ENCODE measurements at places on chromosomes 13 and 19. TPM values are rescaled to one million over a fixed set of nuclear protein-coding genes. Genes with fewer than 3 reads are reported as not detected.

DNA sequence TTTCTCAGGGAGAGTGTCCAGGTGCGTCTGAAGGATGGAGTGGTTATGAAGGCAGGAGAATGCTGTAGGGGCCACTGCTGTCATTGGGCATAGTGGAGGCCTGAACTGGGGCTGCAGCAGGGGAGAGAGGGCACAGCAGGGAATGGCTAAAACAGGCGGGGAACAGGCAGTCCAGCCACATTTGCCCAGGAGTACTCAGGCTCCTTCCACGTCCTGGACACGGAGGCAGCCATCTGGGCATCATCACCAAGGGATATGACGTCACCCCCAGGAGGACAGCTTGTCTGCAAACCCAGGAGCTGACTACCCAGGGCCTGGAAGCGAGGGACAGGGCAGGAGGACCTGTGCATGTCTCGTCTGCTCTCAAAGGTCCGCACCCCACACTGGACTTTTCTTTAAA, 22.2 kb downstream of the VSTM2B start:
- H3K27ac ChIP-seq, result no peak overlapping the region
- DNase-seq, result no peak
- H3K4me1 ChIP-seq, result no peaks in the 10 kb centered on the region
- H3K36me3 ChIP-seq, result no peaks in the 10 kb centered on the region
- H3K4me3 ChIP-seq, result no peak overlapping the region
- 0 out of 2 replicates have a peak, but pooled peaks cover 2% of the 10 kb centered on the region for H3K27me3 ChIP-seq

GRCh38 chr19:4811328-4812131, 20.0 kb downstream of the TICAM1 start:
- no peaks in the 10 kb centered on the region for H3K36me3 ChIP-seq
- peak; percentile 48 for DNase-seq
- peaks cover 8% of the 10 kb centered on the region for H3K4me1 ChIP-seq
- no peak overlapping the region for H3K4me3 ChIP-seq
- H3K27me3 ChIP-seq, result no peaks in the 10 kb centered on the region

GRCh38 chr19:10173527-10173926, 21.2 kb downstream of the DNMT1 start:
- H3K4me1 ChIP-seq, result no peaks in the 10 kb centered on the region
- no peaks in the 10 kb centered on the region for H3K27me3 ChIP-seq
- no peak overlapping the region for H3K27ac ChIP-seq
- no peak for DNase-seq

DNA sequence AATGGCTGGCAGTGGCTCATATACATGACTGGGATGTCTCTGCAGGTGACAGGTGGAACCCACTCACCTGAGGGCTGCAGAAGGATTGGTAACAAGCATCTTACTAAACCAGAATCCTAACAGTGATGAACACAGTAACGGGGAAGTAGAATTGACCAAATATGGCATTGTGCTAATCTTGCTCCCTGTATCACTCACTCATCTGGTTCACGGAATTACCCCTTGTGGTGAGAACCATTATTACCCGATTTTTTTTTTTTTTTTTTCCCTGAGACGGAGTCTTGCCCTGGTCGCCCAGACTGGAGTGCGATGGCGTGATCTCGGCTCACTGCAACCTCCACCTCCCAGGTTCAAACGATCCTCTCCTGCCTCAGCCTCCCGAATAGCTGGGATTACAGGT, 69.5 kb downstream of the PTPRS start:
- H3K27me3 ChIP-seq, result no peaks in the 10 kb centered on the region
- DNase-seq, result no peak

GRCh38 chr19:41402010-41402409, 4.4 kb downstream of the BCKDHA start:
- no peak overlapping the region for H3K27ac ChIP-seq
- H3K4me3 ChIP-seq, result no peak overlapping the region
- peaks cover 5% of the 10 kb centered on the region for H3K36me3 ChIP-seq
- DNase-seq, result no peak

DNA sequence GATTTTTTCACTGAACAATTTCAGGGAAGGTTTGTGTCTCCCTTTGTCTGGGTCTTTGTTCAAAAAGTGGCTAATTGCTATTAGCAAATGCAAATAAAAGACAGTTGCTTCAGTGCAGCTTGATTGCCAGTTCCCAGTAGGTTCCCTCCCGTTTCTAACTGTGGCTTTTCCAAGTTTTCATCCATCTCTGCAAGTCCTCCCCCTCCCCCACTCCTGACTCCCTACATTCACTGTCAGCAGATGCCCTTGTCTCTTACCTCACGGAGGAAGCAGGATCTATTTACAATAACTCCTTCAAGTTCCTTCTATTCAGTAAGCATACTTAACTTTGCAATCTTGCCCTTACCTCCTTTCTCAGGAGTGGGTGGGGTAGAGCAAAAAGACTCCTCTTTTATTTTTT, 55.4 kb upstream of the SCEL start:
- no peaks in the 10 kb centered on the region for H3K4me1 ChIP-seq
- no peaks in the 10 kb centered on the region for H3K27me3 ChIP-seq
- H3K36me3 ChIP-seq, result no peaks in the 10 kb centered on the region
- no peak overlapping the region for H3K27ac ChIP-seq
- no peak for DNase-seq
- H3K4me3 ChIP-seq, result no peak overlapping the region

DNA sequence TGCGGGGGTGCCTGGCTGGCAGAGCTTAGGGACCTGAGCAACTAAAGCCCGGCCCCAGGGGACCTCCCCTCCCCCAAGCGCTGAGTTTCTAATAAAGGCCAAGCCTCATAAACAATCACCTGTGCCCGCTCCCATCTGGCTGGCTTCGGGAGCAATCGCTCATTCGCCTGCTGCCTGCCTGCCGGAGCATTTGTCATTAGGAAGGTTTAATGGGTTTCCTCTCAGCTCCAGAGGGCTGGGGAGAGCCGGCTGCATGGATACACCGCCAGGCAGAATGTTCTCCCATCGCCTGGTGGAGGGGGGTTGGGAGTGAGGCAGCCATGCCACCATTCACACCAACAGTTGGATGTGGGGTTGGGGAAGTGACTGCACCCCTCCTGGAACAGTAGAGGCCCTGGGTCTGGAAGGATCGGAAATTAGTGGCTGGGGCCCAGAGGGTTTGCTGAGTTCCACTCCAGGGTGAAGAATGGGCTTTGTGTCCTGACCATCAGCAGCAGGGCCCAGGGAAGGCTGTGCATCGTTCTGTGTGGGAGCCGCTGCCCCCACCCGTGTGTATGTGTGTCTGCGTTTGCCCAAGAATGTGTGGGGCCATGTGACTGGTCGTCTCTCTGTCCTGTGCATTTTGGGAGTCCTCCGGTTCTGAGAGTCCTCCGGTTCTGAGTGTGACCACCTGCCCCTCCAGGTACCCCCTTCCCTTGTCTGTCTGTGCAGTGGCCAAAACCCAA, 15.3 kb downstream of the PIN1 start:
- H3K27ac ChIP-seq, result no peak overlapping the region
- no peaks in the 10 kb centered on the region for H3K36me3 ChIP-seq
- no peak overlapping the region for H3K4me3 ChIP-seq
- H3K27me3 ChIP-seq, result no peaks in the 10 kb centered on the region
- DNase-seq, result no peak

GRCh38 chr19:18439025-18439909, 1.3 kb upstream of the ISYNA1 start:
- H3K4me1 ChIP-seq, result peaks cover 35% of the 10 kb centered on the region
- H3K27ac ChIP-seq, result peak overlapping the region; percentile 88
- H3K27me3 ChIP-seq, result no peaks in the 10 kb centered on the region
- H3K36me3 ChIP-seq, result no peaks in the 10 kb centered on the region
- no peak overlapping the region for H3K4me3 ChIP-seq

DNA sequence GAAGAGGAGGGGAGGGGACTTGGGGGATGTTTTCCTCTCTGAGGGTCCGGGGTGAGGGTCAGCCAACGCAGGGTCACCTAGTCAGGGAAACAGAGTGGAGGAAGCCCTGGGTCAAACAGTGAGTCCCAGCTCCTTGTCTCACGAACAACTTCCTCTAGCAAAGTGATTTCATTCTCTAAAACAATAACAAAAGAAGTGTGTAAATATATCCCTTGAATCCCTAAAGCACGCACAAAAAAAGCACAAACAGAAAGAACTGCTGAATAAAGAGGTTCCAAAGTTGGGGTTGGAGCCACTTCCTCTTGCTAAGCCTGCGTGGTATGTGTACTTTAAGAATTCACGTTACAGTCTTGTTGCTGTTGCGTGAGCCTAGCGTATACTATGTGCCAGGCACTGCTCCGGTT, 1.5 kb upstream of the C5AR2 start:
- no peaks in the 10 kb centered on the region for H3K4me1 ChIP-seq
- no peak overlapping the region for H3K27ac ChIP-seq
- no peaks in the 10 kb centered on the region for H3K36me3 ChIP-seq
- H3K27me3 ChIP-seq, result no peaks in the 10 kb centered on the region

- H3K36me3 ChIP-seq, result no peaks in the 10 kb centered on the region
- no peak overlapping the region for H3K4me3 ChIP-seq
- H3K27me3 ChIP-seq, result peaks cover 37% of the 10 kb centered on the region
- no peak overlapping the region for H3K27ac ChIP-seq
- DNase-seq, result no peak
- H3K4me1 ChIP-seq, result no peaks in the 10 kb centered on the region
These were observed 64.8 kb upstream of the KCTD15 start for GRCh38 chr19:33731881-33732280.

DNA sequence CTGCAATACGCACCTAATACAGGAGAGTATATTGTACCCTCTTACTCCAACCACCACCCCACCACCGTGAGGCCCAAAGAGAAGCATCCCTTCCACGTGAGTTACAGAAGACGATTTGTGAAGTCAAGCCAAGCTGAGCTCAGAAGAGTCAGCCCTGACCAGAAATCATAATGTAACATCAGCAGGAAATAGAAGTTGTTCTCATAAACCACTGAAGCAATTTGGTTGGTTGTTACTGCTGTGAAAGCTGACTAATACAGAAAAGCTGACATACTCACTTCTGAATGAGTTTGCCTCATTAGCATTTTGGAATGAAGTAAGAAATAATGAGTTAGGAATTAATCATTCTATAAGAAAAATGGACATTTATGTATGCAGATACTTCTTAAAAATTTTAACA, 749.4 kb upstream of the SLC10A2 start:
- H3K36me3 ChIP-seq, result no peaks in the 10 kb centered on the region
- H3K27ac ChIP-seq, result no peak overlapping the region
- H3K27me3 ChIP-seq, result no peaks in the 10 kb centered on the region
- no peaks in the 10 kb centered on the region for H3K4me1 ChIP-seq
- no peak for DNase-seq

DNA sequence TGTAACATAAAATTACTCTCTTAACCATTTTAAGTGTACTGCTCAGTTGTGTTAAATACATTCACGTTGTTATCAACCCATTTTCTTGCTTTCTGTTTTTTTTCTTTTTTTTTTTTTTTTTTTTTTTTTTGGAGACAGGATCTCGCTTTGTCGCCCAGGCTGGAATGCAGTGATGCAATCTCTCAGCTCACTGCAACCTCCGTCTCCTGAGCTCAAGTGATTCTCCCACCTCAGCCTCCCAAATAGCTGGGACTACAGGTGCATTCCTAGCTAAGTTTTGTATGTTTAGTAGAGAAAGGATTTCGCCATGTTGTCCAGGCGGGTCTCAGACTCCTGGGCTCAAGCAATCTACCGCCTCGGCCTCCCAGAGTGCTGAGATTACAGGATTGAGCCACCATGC, 42.5 kb upstream of the C13orf42 start:
- no peaks in the 10 kb centered on the region for H3K4me1 ChIP-seq
- no peak overlapping the region for H3K4me3 ChIP-seq
- no peaks in the 10 kb centered on the region for H3K36me3 ChIP-seq
- H3K27me3 ChIP-seq, result peaks cover 10% of the 10 kb centered on the region

- H3K4me1 ChIP-seq, result no peaks in the 10 kb centered on the region
- no peak overlapping the region for H3K4me3 ChIP-seq
- H3K36me3 ChIP-seq, result no peaks in the 10 kb centered on the region
- DNase-seq, result no peak
These were observed 21.9 kb downstream of the GRIN2D start for GRCh38 chr19:48415395-48415794.

- H3K4me1 ChIP-seq, result no peaks in the 10 kb centered on the region
- H3K4me3 ChIP-seq, result no peak overlapping the region
- no peak overlapping the region for H3K27ac ChIP-seq
These were observed 14.2 kb downstream of the ZNF274 start for GRCh38 chr19:58196901-58197616.

- DNase-seq, result no peak
- no peaks in the 10 kb centered on the region for H3K4me1 ChIP-seq
- no peak overlapping the region for H3K4me3 ChIP-seq
These were observed 141.2 kb downstream of the SPRY2 start for GRCh38 chr13:80199585-80200292.

GRCh38 chr13:51236491-51236792, 14.2 kb downstream of the FAM124A start:
- H3K4me3 ChIP-seq, result no peak overlapping the region
- H3K27me3 ChIP-seq, result no peaks in the 10 kb centered on the region
- no peaks in the 10 kb centered on the region for H3K4me1 ChIP-seq
- no peaks in the 10 kb centered on the region for H3K36me3 ChIP-seq
- no peak overlapping the region for H3K27ac ChIP-seq

DNA sequence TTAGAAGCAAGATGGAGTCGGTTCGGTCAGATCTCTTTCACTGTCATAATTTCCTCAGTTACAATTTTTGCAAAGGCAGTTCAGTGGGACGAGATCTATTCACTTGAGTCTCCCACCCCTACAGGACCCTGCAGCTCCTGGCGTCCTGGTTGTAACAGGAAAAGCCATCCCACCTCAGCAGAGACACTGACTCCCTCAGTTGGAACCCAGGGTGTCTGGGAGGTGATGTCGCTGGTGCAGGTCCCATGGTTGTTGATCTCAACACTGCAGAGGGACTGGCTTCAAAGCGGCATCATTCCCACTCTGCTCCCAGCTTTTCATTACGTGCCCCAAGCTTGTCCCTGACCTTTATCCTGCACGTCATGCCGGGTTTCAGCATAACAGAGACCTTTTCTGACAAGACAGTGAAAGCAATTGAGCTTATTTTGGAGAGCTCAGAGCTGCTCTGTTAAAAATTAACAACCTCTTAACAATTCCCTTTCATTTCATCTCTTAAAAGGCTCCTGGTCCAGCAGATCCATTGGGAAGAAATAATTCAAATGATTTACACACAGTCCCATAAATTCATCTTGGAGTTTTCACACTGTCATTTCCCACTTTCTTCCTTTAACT, 17.6 kb upstream of the COG3 start:
- DNase-seq, result no peak
- no peak overlapping the region for H3K27ac ChIP-seq
- no peaks in the 10 kb centered on the region for H3K36me3 ChIP-seq
- no peaks in the 10 kb centered on the region for H3K4me1 ChIP-seq

Gene DNAJC15
- 20.3 TPM for total RNA-seq

Gene ZSCAN4
- not detected for total RNA-seq

Gene CEP89
- 39.9 TPM for total RNA-seq

Gene TNNI3
- 14.6 TPM for total RNA-seq

Gene ZNF610
- total RNA-seq, result not detected

Gene FBXO27
- total RNA-seq, result 443 TPM

Gene KIR3DL2
- not detected for total RNA-seq

Gene DDX39A
- total RNA-seq, result 117 TPM

Gene PLPP2
- 67.0 TPM for total RNA-seq

Gene CRB3
- total RNA-seq, result 0.21 TPM

Gene PRRG2
- total RNA-seq, result 0.64 TPM

Gene TM9SF2
- total RNA-seq, result 67.9 TPM

Measured in Panc1 (cell line).